ENCODE measurements at places on chromosomes 4 and X. TPM values are rescaled to one million over a fixed set of nuclear protein-coding genes. Genes with fewer than 3 reads are reported as not detected.

The DMRTC1 gene
- not detected for total RNA-seq

The MSN gene
- total RNA-seq = 303 TPM

The IQCM gene
- 0.11 TPM for total RNA-seq

The FRG2 gene
- total RNA-seq = not detected

The RIPPLY1 gene
- total RNA-seq = 0.13 TPM

The ADH5 gene
- total RNA-seq = 304 TPM

The GPC3 gene
- total RNA-seq = not detected

The HDX gene
- total RNA-seq = 8.0 TPM

The PAK3 gene
- 0.13 TPM for total RNA-seq

The FGF5 gene
- total RNA-seq = 0.76 TPM

The SSX4 gene
- not detected for total RNA-seq

The COL25A1 gene
- total RNA-seq = under 0.01 TPM
